Endodermal cell (in vitro differentiated cells): ENCODE measurements at places on chromosomes 13 and 19.
A peak's percentile ranks its signal among the peaks of the same experiment; 100 is the strongest.

GRCh38 chr19:1540365-1540925 lies 16.6 kb downstream of the PLK5 start:
- DNase-seq: no peak
- no peak overlapping the region for H3K4me3 ChIP-seq
- H3K27me3 ChIP-seq: peaks cover 7% of the 10 kb centered on the region
- H3K36me3 ChIP-seq: no peaks in the 10 kb centered on the region
- H3K27ac ChIP-seq: no peak overlapping the region

- H3K27ac ChIP-seq: no peak overlapping the region
- no peaks in the 10 kb centered on the region for H3K27me3 ChIP-seq
- peaks cover 71% of the 10 kb centered on the region for H3K36me3 ChIP-seq
- H3K4me3 ChIP-seq: no peak overlapping the region
- no peaks in the 10 kb centered on the region for H3K4me1 ChIP-seq
Measured at GRCh38 chr13:26400545-26400944, 146.6 kb downstream of the CDK8 start.

DNA sequence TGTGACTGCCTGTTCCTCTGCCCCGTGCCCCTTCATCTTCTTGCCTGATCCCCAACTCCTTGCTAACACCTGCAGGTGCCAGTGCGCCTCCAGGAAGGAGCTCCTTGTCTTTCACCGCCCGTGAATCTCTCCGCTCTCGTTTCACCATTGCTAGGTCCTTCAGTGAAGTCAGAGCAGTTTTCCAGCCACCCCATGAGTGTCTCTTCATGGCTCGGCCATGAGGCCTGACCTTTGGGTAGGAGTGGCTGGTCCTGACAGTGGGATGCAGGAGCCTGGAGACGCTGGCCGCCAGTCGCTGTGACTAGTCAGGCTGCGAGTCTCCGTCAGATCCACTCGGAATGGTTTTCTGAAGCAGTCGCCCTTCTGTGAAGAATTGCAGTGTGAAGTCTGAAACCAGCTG lies 43.8 kb downstream of the ING1 start:
- no peak overlapping the region for H3K4me3 ChIP-seq
- no peaks in the 10 kb centered on the region for H3K36me3 ChIP-seq
- no peaks in the 10 kb centered on the region for H3K4me1 ChIP-seq
- H3K27me3 ChIP-seq: no peaks in the 10 kb centered on the region

DNA sequence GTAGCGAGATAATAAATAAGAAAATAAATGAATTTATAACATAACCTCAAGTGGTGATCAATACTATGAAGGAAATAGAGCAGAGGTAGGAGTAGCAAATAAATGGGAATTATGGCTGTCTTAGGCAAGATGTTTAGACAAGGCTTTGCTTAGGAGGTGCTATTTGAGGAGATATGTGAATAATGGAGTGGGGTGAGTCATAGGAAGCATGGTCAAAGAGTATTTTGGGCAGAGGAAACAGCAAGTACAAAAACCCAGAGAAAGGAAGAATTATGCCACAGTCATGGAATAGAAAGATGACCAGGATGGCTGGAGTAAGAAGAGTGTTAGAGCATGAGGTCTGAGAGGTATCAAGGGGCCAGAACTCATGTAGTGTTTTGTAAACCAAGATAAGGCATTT lies 33.6 kb upstream of the LPAR6 start:
- H3K27ac ChIP-seq: no peak overlapping the region
- no peaks in the 10 kb centered on the region for H3K36me3 ChIP-seq
- DNase-seq: no peak
- H3K4me1 ChIP-seq: no peaks in the 10 kb centered on the region
- no peak overlapping the region for H3K4me3 ChIP-seq
- no peaks in the 10 kb centered on the region for H3K27me3 ChIP-seq

DNA sequence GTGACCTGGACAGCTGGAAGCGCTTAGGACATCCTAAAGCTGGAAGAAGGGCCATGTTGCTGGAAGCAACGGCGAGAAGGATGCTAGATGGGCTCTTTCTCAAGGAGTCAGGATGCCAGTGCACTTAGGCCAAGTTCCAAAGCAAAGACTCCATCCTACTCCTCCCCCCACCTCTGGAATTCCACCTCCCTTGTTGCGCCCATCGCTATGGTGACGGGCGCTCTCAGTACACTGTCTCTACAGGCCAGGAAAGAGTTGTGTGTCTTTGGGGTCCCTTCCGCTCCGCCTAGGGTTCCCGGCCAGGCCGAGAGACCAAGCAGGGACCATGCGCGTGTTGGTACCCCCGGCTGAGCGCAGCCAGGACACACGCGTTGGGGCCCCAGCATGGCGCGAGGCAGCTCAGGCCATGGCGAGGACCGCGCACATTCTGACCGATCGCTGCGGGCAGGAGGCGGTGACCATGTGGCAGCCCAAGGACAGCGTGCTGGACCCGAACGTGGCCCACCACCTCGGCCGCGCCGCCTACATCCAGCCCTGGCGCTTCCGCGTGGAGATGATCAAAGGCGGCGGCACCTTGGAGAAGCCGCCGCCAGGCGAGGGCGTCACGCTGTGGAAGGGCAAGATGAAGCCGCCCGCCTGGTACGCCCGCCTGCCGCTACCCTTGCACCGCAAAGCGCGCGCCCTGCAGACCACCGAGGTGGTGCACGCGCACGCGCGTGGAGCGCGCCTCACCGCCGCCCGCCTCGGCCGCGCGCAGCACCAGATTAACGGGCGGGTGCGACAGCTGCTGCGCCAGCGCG lies 31.0 kb upstream of the SLC1A6 start:
- no peak overlapping the region for H3K27ac ChIP-seq
- no peaks in the 10 kb centered on the region for H3K36me3 ChIP-seq
- peak; percentile 83 for DNase-seq
- no peaks in the 10 kb centered on the region for H3K27me3 ChIP-seq
- H3K4me3 ChIP-seq: no peak overlapping the region
